ENCODE measurements at places on chromosomes 7 and 10. TPM values are rescaled to one million over a fixed set of nuclear protein-coding genes. Genes with fewer than 3 reads are reported as not detected.

RFC2 gene
- total RNA-seq = 42.1 TPM

BICC1 gene
- 4.9 TPM for total RNA-seq

SAMD9 gene
- total RNA-seq = 0.29 TPM

RGR gene
- total RNA-seq = not detected

DNA sequence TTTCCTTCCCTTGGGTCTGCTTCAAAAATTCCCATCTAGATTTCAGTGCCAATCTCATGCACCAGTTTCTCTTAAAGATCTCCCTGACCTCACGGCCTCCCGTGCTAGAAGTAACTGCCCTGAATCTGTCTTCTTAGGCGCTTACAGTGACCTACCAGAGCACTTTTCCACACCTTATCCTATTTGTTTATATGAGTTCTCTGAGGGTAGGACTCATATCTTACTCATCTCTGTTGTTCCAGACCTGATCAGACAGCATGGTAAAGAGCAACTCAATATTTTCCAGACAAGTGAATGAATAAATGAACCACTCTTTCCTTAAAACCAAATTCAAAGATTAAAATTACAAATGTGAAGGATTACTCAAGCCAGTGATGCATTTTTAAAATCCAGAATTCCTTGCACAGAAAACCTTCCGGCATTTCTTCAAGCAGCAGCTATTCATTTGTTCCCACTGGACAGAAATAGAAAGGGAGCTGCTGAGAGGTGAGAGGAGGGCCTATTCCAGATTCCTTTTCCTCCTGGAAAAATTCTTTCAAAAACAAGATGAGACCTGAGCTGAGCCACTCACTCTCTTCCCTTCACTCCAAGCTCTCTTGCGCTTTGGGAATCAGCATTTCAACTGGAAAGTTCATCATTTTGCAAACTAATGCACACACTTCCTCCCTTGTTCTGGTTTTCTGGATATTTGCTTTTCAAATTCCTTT is 94.6 kb downstream of the ELMO1 start:
- H3K4me1 ChIP-seq = peaks cover 53% of the 10 kb centered on the region
- H3K36me3 ChIP-seq = peaks cover 14% of the 10 kb centered on the region
- DNase-seq = no peak
- peak overlapping the region; percentile 93 for H3K27ac ChIP-seq

DNA sequence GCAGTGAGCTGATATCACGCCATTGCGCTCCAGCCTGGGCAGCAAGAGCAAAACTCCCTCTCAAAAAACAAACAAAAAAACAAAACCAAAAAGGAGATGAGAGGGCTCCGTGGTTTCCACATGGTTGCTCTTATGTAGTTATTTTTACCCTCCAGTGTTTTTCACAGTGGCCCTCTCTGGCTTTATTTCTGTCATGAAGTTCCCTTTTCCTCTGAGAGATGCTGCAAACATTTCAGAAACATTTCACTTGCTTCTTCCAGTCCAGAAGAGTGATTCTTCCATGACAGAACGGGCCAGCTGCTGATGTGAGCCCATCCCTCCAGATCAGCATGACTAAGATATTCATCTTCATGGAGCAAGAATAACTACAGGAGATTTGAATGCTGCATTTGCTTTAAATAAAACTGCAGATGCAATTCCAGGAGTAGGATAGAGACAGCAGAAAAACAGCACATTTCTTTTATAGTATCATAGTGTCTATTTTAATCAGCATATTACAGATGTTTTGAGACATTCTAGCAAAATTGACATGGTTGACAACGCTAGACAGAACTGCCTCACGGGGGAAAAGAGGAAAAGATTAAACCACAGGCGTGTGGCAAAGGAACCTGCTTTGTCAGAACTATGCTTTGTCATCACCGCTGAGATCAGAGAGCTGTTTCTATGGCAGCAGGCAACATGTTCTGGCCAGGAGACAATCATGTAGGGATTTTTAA is 40.3 kb downstream of the NRCAM start:
- H3K4me1 ChIP-seq = peaks cover 3% of the 10 kb centered on the region
- H3K27me3 ChIP-seq = no peaks in the 10 kb centered on the region
- no peak overlapping the region for H3K4me3 ChIP-seq
- no peak for DNase-seq
- H3K27ac ChIP-seq = no peak overlapping the region

DNA sequence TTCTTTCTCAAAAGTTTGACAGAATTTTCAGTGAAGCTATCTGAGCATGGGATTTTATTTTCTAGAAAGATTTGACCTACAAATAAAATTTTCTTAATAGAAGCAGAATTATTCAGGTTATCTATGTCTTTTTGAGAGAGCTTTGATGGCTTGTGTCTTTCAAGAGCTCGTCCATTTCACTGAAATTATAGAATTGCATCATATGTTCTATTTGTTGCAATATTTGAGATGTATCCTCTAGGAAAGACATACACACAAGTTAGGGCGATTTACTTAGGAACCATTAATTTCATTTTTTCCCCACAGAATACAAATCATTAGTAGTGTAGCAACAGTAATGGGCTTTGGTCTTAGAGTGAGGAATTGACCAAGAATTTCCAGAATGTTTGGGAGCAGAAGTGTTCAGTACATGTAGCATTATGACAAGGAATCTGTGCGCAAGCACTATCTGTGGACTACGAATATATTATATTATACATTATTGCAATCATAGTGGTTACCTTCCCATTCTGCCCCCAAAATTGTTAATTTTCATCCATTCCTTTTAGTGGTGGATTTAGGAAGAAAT is 12.8 kb upstream of the COL17A1 start:
- H3K4me1 ChIP-seq = no peaks in the 10 kb centered on the region
- H3K36me3 ChIP-seq = peaks cover 1% of the 10 kb centered on the region
- no peak overlapping the region for H3K27ac ChIP-seq
- no peak for DNase-seq
- H3K4me3 ChIP-seq = no peak overlapping the region
- H3K27me3 ChIP-seq = peaks cover 6% of the 10 kb centered on the region

- no peak overlapping the region for H3K27ac ChIP-seq
- H3K4me3 ChIP-seq = no peak overlapping the region
- no peak for DNase-seq
Measured at GRCh38 chr10:98456686-98457482, 10.1 kb upstream of the HPS1 start.

DNA sequence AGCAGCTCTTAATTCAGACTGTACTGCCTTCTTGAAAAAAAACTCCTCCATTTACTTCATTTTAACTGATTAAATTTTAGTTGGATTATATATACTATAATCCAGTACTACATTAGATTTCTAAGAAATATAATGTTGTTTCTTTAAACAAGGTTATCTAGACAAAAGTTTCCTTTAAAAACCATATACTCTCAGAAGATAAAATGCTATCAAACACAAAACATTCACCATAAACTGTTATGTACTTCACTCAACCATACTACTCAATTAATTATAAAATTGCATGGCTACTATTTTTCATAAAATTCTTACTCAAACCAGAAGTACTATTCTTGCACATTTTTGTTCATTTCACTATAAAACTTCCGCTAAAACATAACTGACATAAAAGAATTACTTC is 12.7 kb downstream of the GPR22 start:
- no peak overlapping the region for H3K4me3 ChIP-seq
- H3K36me3 ChIP-seq = no peaks in the 10 kb centered on the region
- no peaks in the 10 kb centered on the region for H3K27me3 ChIP-seq
- H3K4me1 ChIP-seq = peaks cover 3% of the 10 kb centered on the region
- no peak for DNase-seq

GRCh38 chr10:123563994-123564393 is 102.2 kb upstream of the GPR26 start:
- DNase-seq = no peak
- H3K4me1 ChIP-seq = no peaks in the 10 kb centered on the region
- no peak overlapping the region for H3K27ac ChIP-seq
- peaks cover 32% of the 10 kb centered on the region for H3K27me3 ChIP-seq

GRCh38 chr10:11810313-11810766 is 12.8 kb upstream of the PROSER2 start:
- no peak overlapping the region for H3K4me3 ChIP-seq
- no peaks in the 10 kb centered on the region for H3K27me3 ChIP-seq
- H3K27ac ChIP-seq = no peak overlapping the region
- DNase-seq = no peak
- peaks cover 3% of the 10 kb centered on the region for H3K4me1 ChIP-seq
